ENCODE measurements at places on chromosomes 11 and 22.

GRCh38 chr11:12224537-12224893 lies 114.1 kb downstream of the MICAL2 start:
- no peak for DNase-seq

DNA sequence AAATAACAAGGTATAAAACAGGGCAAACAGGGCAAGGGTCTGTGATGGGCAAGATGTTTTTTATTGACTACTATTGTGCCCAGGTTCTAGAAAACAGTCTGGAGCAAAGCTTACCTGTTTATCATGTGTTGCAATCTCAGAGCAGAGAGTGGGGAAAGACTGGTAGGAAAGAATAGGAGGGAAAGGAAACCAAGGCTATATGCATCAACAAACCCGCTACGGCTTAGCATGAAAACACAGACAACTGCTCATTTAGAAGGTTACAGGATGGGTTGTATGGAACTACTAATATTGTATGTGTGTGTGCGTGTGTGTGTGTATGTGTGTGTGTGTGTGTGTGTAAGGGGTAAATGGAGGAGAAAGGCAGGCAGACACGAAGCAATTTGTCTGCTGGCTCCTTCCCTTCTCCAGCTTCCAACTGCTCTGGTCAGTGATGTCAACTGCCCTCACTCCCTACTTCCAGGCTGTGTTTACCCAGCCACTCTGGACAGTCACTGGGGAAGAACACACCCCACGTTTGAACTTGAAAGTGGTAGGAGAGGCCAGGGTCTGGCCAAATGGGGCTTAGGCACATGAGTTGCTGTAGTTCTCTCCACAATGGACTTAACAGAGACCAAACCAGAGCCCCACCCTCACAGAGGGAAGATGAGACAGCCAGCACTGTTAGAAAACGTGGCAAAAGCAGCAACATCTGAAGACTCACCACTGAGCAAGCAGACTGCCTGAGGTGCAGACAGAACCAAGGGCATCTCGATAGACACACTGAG lies 47.0 kb downstream of the GAB2 start:
- no peak for DNase-seq

GRCh38 chr11:84234462-84235202 lies 948.5 kb upstream of the CCDC90B start:
- DNase-seq, result no peak

DNA sequence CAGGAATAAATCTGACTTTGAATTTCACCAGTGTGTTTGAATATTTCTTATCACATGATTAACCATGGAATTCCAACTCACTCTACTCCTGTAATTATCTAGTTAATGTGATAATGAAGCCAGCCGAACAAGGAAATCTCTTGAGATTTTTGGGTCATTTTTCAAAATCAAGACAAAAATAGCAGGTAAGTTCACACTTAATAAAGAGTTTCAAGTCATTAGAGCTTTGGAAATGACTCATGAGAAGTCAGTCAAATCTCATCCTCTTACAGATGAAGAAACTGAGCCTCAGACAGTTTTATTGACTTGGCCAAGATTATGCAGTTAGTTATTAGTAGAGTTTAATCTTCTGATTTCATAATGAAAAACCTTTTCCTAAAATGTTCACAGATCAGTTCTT lies 148.8 kb downstream of the ARHGAP42 start:
- DNase-seq, result no peak

DNA sequence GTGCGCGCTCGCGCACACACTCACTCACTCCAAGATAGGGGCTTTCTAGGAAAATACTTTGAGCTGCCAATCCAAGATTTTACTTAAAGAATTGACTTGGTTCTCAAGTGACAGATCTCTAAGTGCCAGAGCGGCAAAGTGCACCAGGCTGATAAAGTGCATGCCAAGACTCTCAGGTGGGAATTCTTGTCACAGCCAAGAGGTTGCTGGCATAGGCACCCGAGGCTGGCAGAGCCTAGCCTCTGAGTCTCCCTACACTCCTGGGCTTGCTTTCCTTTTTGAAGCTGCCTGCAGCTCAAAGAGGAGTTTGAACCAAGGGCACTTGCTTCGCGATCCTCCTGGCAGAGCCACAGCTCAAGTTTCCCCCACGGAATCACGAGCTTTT lies 2.5 kb upstream of the ADM start:
- no peak for DNase-seq

DNA sequence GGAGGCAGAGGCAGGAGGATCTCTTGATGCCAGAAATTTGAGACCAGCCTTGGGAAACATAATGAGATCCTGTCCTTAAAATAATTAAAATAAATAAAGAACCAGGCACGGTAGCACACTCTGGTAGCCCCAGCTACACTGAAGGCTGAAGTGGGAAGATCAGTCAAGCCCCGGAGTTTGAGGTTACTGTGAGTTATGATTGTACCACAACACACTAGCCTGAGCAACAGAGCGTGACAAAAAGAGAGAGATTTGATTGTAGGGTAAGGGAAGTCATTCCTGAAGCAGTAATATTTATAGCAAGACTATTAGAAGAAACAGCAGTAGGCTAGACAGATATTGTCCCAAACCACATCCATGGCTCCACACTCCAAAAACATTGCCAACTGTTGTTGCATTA lies 1408.4 kb upstream of the TENM4 start:
- DNase-seq, result no peak

GRCh38 chr11:94090401-94090800 lies 38.2 kb upstream of the PANX1 start:
- DNase-seq, result no peak

- DNase-seq, result no peak
Measured at GRCh38 chr11:126305699-126306098, 1.8 kb downstream of the DCPS start.

GRCh38 chr11:27485930-27486773 lies 13.6 kb upstream of the LGR4 start:
- no peak for DNase-seq

GRCh38 chr11:34176751-34177209 lies 71.4 kb downstream of the NAT10 start:
- DNase-seq, result no peak

DNA sequence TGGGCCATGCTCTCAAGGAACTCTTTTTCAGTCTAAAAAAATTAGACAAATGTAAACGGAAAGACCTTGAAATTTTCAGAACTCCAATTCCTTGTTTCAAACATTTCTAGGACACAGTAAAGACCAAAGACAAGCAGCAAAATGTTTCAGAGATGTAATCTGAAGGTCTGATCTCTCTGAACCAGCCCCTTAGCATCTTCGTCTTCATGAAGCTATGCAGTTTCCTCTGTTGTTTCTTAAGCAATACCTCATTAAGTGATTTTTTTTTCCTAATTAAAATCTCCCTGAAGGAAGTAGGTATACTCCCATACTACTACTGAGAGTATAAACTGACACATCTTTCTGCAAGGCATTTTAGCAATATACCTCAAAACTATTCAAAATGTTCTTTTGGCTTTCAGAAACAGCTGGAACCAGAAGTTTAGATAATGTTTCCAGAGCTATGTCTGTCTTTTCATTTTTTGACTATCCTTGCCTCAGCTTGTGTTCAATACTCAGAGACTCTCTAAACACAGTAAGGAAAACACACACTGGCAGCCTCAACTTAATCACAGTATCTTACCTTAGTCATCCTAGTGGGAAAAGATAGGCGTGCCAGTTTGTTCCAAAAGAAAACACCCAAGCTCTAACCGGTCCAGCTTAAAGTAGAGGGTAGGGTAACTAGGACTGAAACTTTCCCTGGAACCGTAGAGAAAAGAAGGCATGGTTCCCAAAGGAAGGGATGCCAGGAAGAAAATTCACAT lies 25.1 kb downstream of the SBF2 start:
- no peak for DNase-seq

DNA sequence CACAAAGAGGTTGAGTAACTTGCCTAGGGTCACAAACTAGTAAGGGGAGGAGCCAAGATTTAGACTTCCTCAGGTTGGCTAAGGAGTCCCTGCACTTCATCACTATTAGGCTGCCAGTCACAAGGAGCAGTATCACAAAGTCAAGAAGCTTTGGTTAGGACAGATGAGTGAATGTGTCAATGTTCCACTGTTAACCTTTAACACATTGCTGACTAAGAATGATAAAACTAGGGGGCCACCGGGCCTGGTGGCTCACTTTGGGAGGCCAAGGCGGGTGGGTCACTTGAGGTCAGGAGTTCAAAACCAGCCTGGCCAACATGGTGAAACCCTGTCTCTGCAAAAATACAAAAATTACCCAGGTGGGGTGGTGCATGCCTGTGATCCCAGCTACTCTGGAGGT lies 32.0 kb downstream of the TMEM123 start:
- no peak for DNase-seq

- DNase-seq, result no peak
Measured at GRCh38 chr11:62169448-62169847, 20.6 kb upstream of the SCGB1D1 start.

DNA sequence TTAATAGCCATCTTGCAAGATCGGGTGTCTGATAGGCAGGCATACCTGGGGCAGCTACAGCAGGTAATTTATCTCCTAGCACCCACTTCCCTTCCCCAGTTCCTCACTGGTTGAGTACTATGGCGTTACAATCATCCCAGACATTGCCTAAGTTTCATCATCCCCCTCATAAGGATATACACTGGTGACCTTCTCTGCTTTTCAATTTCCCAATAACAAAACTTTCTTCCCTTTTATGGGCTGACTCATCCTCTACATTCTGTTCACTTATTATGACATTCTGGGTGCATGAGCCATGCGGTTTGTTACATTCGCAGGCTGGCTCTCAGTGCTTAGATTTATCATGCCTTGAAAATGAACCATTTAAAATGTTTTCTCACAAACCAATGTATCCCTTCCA lies 5.0 kb upstream of the MRPL11 start:
- no peak for DNase-seq

GRCh38 chr22:22207845-22208564 lies 36.6 kb upstream of the VPREB1 start:
- DNase-seq, result peak; percentile 71

GRCh38 chr11:27349919-27350318 lies 13.1 kb downstream of the CCDC34 start:
- no peak for DNase-seq

DNA sequence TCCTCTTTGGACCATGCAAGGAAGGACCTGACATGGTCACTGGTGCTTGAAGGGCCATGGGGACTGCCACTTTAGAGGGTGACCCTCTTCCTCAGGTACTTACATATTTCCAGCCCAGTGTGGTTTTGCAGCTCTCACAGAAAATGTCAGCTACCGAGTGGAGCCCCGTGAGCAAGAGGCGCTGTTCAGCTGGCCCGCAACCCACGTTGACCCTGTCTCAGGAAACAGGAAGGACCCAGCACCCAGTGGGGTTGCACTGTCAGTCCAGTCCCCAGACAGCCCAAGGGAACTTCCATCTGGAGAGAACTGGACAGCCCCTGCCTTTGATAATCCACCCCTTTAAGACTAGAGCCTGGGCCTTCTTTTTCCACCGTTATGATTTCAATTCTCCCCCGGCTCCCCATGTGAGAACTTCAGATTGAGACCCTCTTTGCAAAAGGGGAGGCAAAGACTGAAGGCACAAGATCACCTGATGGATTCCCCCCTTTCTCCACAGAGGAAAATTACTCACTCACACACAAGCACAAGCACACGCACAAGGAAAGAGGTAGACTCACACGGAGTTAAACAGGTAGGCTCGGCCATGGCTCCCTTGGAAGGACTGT lies 3.4 kb downstream of the YPEL4 start:
- no peak for DNase-seq

DNA sequence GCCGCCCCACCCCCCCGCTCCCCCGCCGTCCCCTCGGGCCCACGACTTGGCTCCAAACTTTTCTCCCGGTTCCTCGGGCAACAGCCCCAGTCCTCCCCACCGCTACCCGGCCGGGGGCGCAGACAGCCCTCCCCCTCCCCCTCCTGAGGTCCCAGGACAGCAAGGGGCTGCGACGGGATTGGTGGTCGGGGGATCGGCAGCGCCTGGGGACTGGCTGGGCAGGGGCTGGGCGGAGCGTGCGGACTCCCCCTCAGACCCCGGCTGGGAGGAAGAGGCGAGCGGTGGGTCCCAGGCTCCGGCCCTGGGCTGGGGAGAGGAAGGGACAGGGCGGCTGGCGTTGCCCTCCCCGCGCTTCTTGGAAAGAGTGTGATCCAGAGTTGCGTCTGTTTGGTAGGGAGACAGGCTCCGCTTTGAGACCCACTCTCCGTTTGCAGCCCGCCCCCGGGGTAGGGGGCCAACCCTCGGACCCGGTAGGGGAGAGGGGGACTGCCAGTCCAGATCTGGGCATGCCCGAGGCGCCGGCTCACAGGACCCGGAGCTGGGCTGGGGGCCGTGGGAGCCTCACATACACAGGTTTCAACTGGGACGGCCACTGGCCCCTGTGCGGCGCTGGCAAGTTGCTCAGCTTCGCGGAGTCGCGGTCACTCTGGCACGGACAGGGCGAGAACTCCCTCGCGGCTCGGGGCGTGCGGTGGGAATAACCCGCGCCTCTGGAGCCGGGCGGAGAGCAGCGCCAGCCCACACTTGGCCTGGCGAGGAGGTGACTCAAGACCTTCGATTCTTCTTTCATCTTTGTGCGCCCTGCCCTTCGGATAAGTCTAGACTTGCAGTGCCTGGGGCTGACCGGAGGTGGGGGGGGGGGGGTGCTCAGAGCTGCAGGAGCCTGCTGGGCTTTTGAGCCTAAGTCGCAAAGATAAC lies 999 bp downstream of the TSKU start:
- no peak for DNase-seq

DNA sequence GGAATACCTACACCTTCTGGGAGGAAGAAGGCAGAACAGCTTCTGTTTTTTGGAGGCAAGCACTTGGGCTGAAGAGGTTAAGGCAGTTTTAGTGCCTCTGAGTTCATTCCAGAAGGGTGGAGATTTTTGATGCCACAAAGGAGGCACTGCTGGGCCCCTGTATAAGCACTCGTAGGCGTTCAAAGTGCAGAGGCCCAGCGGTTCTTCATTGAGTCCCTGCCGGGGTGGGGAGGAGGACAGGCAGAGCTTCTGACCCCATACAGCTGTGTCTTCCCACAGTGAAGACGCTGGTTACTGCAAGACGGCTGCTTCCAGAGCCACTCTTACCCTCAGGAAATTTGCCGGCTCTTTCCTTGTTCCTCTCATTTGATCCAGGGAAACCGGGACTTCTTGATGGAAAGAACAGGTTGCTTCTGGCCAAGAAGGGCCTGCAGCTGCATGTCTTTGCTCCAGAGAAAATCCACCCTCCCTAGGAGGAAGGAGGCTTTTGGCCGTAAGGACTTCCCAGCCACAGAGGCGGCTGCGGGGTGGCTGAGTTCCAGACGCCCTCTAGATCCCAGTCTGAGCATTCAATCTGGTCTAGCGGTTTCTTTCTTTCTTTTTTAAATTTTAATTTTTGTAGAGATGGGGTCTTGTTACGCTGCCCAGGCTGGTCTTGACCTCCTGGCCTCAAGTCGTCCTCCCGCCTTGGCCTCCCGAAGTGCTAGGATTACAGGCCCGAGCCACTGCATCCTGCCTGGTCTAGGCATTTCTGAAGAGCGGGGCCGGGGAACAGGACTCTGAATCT lies 9.4 kb downstream of the ADAMTS15 start:
- DNase-seq, result no peak

- DNase-seq, result no peak
Measured at GRCh38 chr11:19313140-19313539, 72.4 kb upstream of the E2F8 start.

GRCh38 chr11:93028960-93029522 lies 59.6 kb downstream of the MTNR1B start:
- no peak for DNase-seq
